ENCODE measurements at places on chromosomes 16 and 17. TPM values are rescaled to one million over a fixed set of nuclear protein-coding genes. Genes with fewer than 3 reads are reported as not detected.

The OSBPL7 gene
- total RNA-seq: 5.0 TPM

The SRCAP gene
- 27.6 TPM for total RNA-seq

The TMIGD1 gene
- not detected for total RNA-seq

The ZFPM1 gene
- total RNA-seq: 0.33 TPM

The SRCIN1 gene
- under 0.01 TPM for total RNA-seq

The HBA2 gene
- not detected for total RNA-seq

The PDE6G gene
- 4.3 TPM for total RNA-seq

The SLC47A1 gene
- 0.34 TPM for total RNA-seq

The CCL7 gene
- total RNA-seq: 0.09 TPM

The CPHXL2 gene
- total RNA-seq: not detected

The EFCAB13 gene
- total RNA-seq: 11.4 TPM

The CBFA2T3 gene
- total RNA-seq: under 0.01 TPM

The MYH1 gene
- not detected for total RNA-seq

The CLEC3A gene
- not detected for total RNA-seq

The PMFBP1 gene
- under 0.01 TPM for total RNA-seq
